Activated CD4-positive, alpha-beta T cell treated with anti-CD3 and anti-CD28 coated beads, Interleukin-2, amount 50 U/mL, for 48 hours (primary cell): ENCODE measurements at places on chromosomes 1 and 21.
A peak's percentile ranks its signal among the peaks of the same experiment; 100 is the strongest.

DNA sequence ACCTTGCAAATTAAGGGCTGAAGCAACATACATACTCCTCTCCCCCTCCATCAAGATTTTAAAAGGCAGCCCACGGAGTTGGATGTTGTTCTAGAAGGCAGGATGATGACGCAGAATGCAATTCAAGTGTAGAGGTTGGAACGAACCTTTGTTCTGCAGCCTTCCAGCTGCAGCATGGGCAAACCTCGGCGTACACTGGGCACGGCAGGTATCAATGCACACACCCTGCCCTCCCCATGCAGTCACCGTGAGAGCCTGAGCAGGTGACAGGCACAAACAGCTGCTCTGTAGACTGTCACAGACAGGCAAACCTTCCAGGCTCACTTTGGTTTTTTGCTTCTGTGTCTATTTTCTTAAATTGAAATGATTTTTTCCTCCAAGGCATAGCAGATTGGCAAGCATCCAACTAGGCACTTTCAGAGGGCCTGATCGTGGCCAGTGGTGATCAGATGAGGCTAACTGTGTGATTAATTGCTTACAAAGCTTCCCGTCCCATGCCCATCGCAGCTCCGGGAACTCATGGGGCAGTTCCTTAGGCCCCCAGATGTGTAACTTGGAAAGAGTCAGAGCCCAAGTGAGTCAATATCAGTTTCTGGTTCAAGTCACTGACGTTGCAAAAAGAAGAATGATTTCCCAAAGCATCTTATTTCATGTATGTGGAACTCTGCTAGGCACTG, 82.3 kb downstream of the ITPKB start:
- DNase-seq = no peak

DNA sequence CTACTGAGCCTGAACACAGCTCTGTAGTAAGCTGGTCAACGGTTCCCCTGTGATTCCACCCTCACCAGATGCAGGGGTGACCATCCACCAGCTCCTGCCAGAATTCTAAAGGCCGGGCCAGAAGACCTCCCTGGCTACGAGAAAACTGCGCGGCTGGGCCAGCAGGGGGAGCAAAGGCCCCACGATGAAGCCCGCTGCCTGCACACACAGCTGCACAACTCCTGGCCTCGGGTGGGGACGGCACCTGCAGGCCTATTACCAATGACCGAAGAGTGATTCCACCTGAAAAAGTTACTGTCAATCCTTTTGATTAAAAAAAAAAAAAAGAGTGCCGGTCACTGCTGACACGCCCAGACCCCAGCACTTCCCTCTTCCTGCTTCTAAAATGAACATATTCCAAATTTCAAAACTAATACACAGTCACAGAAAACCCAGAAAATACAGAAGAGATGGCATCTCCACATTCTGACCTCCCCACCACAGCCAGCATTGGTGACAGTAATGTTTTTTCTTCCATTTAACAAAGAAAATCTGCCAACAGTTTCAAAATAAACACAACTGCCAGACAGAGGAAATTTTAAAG, 49.8 kb upstream of the RIPK4 start:
- DNase-seq = peak; percentile 61

DNA sequence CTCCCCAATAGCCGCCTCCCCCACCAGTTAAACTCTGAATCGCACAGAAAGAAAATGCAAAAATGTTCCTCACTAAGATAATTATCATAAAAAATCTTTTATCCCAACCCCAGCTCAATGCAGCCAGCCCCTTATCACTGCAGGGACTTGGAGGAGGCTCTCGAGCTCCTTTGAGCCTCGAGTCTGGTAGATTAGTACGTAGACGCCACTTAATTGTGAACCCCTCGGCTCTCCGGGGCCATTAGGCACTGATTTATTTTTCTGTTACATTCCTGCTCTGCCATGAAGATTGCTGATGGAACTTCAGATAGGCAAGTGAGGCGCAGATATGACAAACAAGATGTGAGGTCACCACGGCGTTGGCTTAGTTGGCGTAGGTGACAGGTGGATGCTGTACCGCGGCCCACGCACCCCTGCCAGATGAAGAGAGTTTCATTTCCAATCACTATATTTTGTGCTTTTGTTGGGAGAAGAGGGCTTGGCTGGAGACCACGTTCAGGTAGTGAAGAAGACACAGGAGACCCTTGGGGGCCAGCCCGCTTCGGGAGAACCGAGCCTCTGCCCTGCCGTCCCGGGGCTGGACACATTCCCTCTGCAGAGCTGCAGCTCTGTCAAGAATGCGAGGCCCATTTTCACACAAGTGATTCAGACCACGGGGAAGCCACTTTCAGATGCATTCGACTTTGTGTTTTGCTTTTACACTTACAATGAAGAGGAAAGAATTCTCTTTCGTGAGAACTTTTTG, 55.9 kb upstream of the ARHGEF16 start:
- DNase-seq = no peak

DNA sequence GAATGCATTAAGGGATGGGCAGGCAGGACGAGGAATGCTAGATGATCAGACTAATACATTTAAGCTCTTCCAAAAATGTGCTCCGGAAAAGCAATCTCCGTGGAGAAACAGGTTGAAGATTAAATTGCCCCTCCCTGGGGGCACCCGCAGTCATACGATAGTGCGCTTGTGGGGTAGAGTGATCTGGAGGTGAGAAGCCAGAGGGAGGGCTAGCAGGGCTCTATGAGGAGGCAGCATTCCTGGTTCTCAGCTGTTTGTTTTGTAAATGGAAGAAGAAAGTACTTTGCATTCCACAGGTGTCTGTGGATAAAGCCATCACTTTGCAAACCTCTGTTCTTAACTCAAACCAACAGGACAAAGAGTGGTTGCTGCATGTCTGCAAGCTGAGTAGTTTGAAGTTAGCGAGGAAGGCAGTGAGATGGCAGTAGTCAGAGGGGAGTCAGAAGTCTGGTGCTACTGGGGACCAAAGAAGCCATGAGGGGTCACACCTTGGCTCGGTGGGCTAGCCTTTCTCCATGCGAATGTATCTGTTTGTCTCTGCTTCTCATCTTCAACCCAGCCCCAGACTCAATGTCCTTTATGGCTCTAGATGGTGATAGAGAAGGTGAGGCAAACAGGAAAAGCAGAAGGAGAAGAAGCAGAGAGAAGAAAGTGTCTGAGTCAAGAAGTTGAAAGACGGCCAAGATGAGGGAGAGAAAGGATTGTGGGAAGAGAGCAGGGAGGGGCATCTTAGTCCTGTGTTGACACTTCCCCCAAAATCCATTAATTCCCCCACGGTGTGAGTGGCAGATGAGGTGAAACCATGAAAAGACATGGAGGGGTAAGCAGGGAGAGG, 65.2 kb upstream of the GJA8 start:
- no peak for DNase-seq

DNA sequence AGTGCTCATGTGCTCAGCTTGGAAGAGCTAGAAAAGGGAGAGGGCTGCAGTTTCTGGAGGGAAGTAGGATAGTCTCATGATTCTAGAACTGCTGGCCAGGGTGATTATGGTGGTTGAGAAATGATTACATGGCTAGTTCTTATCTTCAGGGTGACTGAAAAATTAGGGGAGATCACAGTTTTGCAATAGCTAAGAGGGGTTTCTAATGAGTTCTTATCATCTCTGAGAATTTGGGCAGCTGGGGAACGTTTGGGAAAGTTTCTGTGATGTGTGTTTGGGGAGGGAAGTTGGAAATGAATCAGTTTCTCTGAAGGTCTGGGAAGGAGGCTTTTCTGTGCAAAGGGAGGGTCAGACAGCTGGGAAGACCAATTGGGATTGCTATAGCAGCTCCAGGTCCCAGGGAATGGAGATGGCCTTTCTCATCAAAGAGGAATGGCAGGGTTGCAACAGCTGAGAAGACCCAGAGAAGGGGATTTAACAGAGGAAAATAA, 7.6 kb upstream of the RHOU start:
- no peak for DNase-seq

GRCh38 chr21:45248893-45249381, 38.8 kb downstream of the POFUT2 start:
- no peak for DNase-seq

GRCh38 chr1:5798151-5798730, 194.0 kb downstream of the NPHP4 start:
- DNase-seq = no peak

DNA sequence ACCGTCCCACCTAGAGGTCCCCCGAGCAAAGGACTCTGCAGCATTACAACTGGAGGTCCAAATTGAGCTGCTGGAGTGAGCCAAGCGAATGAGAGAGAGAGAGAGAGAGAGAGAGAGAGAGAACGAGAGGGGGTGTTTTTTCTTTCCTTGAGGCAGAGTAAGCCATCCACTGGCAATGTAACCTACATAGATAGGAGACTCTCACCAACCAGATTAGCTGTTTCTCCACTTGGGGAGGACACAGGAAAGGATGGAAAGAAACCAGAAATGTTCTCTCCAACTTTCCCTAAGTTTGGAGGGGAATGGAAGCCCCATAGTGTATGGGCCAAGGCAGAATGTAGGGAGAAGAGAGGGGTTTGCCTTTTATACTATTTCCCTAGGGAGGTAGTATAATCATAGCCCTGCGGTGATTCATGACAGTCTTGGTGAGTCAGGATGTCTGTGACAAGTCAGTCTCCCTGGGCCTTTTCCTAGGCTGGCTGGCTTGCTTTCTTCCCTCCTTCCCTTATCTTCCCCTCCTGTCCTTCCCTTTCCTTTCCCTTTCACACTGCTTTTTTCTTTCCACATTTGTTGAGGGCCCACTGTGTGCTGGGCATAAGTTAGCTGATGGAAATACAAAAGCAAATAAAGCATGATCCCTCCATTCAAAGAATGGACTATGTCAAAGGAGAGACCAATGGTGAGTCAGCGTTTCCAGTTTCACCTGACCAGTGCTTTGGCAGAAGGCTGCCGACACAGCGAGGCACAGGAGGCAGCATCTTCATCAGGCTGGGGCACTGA, 7.1 kb downstream of the FNDC7 start:
- DNase-seq = no peak

DNA sequence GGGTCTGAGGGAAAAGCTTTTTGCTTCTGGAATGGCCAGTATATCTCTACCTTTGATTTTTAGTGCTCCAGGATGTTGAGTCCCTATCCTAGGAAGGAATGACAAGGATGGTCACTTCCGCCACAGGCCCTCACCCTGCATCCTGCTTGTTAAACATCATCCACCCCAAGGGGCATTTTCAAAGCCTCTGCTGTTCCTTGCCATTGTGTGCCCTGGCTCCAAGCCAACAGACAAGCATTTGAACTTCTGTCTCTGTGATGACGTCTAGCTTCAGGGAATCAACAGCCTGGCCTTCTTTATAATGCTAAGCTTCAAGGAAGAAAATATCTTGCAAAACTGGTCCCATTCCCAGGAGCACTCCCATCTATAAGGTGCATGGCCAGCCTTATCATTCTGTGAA, 12.3 kb upstream of the JAM2 start:
- no peak for DNase-seq

- peak; percentile 74 for DNase-seq
Observed at GRCh38 chr1:226798427-226799411, 59.6 kb upstream of the ITPKB start.

GRCh38 chr1:245131026-245131393, 23.8 kb upstream of the KIF26B start:
- no peak for DNase-seq

GRCh38 chr1:240413732-240414131, 198.2 kb downstream of the GREM2 start:
- no peak for DNase-seq

- DNase-seq = peak; percentile 66
Observed at GRCh38 chr1:107750364-107750959, 214.5 kb downstream of the VAV3 start.

GRCh38 chr1:118147522-118147921, 37.5 kb downstream of the SPAG17 start:
- DNase-seq = no peak

DNA sequence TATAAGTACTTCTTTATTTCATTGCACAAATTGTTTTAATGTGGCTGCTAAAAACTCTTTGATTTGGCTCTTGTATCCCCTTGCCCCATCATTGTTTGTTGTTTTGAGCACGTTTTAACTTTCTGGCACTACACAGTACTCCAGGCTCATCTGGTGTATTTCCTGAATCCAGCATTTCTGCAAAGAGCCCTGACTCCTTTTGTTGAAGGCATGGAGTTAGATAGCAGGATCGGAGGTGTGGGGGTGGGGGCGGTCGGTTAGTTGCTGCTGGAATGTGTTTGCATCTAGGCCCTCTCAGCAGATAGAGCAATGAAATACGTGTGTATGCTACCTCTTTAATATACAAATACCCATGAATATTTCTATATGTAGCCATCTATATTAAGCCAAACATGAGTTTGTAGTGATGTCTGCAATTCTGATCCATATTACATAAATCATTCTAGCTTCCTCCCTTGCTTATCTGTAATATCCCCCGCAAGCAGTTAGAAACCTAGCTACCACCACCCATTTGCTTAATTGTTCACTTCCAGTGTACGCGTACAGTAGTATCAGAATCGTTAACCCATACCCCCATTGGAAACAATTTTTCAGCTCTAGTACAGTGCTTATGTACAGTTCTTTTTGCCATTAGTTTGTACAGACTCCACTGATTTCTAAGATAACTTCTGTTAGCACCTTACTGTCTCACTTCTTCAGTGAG, 106.0 kb downstream of the NOS1AP start:
- DNase-seq = no peak

DNA sequence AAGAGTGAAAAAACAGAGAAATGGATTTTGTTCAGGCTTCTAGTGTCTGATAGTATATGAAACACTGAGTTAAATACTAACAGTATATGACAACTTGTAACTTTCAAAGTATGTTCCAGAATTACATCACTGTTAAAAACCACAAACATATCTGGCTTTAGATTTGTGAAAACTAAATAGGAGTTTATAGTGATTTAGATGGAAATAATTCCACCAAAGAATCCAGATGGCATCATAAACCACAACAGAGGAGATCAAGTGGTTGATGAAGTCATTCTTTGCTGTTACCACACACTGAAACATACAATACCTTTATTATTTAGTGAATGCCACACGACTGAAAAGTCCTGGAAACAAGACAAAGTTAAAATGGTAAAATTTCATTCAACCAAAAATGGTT, 37.2 kb downstream of the ALG14 start:
- no peak for DNase-seq

DNA sequence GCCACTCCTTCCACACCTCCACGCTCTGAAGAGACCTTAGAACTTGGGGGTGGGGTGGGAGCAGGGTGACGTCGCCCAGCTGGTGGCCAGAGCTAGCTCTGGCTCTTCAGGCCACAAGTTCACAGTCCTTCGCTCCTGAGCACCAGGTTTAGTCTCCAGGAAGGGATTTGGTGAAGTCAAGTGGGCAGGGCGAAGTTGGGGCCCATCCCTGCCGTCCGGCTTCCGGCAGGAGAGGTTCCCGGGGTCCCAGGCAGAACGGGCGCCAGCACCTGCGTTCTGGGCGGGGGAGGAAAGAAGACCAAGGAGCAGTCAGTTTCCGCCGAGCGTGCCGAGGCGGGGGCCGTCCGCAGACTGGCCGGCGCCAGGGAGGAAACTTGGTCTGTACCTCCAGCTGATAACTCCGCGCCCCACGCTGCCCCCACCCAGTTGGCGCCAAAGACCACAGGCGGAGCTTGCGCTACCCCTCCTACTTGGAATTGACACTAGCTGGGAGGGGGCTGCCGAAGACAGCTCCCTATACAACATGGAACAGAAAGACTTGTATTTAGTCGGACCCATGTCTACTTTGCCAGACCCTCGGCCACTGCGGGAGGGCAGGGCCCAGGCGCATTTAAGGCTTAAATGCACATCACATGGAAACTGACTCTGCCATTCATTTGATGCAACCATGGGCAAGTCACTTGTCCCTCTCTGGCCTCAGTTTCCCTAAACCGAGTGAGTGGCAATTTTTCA, 995 bp downstream of the ID3 start:
- peak; percentile 50 for DNase-seq
